NCI-H774 (cell line): ENCODE measurements at places on chromosomes 6 and 20.

DNA sequence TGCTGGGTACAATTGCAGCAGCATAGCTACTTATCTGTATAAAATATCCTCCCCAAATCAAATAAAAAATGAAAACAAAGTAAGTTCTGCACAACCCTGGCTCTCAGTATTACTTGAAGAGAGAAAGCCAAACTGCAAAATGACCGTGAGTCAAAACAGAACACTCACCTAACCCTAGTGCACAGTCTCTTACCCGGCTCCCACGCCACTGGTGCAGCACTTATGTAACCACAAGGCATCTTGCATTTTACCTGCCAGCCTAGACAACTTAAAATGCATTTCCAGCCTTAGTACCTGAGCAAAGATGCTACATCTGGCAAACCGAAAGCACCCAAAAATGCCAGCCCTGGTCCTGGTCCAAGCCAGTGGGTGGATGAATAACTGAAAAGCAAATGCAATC, 12.4 kb upstream of the SIRPB1 start:
- DNase-seq = no peak

DNA sequence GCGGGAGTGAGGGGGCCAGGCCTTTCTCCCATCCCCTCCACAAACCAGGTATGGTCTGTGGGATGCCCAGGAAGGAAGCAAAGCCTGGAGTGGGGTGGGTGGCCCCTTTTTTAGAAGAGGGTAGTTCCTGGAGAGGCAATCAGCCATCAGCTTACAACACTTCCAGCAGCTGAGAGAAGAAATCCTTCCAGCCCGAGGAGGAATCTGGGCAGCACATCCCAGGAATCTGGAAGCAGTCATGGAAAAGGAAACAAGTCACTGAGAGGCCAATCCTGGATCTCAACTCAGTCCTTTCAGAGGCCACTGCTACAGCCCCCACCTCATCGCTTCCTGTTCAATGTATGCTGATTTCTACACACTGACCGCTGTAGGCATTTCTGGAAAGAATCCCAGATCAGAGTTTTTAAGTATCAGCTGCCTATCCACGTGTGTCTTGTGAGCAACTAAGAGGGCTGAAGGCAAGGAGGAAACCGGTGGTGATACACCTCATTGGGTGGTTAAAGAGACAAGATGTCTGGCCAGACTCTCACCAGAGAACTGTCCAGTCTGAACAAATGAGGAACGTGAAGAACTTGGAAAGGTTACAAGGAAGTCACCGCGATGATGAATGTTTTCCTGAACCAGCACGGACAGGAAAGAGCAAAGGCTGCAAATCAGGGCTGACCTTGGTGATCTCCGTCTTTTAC, 92.9 kb upstream of the SHLD1 start:
- no peak for DNase-seq

- DNase-seq = no peak
Observed at GRCh38 chr6:5507131-5507681, 245.9 kb downstream of the FARS2 start.

DNA sequence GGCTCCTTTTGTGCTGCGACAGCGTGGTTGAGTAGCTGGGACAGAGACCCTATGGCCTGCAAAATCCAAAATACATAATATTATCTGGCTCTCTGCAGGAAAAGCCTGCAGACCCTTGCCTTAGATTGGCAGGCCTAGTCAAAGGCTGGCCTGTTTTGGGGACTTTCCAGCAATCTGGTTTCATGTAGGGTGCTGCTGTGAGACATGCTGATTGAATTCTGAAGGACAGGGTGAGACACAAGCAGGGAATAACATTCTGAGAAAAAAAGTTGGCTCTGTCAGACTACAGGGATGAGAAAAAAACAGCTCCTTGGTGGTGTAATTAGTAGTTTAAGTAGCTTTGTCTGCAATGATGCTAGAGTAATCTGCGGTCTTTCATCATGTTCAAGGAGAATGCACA, 402.7 kb upstream of the AGPAT4 start:
- no peak for DNase-seq

DNA sequence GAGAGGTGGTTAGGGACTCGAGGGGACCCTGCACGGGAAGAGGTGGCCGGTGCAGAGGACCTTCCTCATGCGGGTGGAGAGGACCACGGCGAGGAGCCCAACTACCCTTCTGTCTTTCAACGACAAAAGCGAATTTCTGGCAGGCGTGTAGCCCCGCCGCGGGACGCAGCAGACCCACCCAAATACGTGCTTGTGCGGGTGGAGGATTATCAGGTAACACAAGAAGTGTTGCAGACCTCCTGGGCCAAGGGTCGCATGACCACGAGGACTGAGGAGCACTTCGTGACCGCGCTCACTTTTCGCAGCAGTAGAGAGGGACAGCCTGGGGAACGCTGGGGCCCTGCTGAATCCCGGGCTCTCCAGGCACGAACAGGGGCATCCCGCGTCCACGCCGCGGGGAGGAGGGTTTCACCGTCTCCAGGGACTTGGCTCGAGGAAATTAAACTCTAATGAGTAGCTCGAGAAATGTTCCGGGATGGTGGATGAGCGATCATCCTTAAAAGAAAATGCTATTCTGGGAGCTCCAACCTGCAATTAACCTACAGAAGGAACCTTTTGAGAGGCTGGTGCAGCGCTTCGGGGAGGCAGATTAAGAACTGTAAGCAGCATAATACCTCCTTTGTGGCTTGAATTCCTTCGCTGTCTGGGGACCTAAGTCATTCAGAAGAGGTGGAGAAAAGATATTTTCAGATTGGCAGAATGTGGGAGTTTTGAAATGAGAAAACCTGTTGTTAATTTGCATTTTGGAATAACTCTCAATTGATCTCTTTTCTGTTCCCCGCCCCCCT, 804 bp downstream of the C6orf141 start:
- no peak for DNase-seq

- DNase-seq = peak; percentile 20
Observed at GRCh38 chr20:19995220-19995863, 21.8 kb upstream of the NAA20 start.

GRCh38 chr20:719816-720215, 44.2 kb upstream of the SCRT2 start:
- DNase-seq = no peak

- no peak for DNase-seq
Observed at GRCh38 chr6:45952546-45952945, 63.1 kb downstream of the CLIC5 start.

DNA sequence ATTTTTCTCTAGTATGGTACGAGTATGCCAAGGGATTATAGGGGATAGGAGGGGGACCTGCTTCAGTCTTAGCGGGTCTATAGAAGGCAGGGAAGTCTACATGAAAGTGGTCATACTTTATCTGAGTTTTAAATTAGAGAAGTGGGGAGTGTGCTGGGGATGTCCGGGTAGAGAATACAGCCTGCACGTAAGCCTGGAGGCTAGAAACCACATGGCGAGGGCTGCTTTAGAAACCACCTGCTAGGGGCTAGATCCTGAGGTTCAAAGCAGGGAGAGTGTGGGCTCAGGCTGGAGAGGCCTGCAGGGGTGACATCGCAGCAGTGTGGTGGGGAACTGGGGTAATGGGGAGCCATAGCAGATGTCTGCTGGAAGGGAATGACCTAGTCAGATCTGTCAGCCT, 85.2 kb downstream of the VEGFA start:
- DNase-seq = no peak

GRCh38 chr6:31156641-31157040, 961 bp downstream of the CCHCR1 start:
- DNase-seq = no peak

DNA sequence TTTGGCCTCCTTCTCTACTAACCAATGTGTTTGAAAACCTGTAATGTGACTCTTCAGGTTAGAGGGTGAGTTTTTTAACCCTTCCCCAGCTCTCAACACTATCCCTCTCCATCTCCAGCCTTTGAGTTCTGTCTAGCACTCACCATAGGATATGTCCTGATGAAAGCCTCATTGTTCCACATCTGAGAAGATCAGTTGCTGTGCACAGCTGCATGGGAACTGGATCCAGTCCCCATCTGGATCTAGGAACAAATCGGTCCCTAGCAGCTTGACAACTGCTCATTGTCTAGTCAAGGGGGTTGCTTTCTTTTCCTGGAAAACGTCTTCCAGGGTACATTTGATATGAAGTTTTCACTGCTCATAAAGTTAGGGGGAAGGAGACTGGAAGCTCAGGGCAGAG, 45.4 kb upstream of the AGPAT4 start:
- DNase-seq = no peak

DNA sequence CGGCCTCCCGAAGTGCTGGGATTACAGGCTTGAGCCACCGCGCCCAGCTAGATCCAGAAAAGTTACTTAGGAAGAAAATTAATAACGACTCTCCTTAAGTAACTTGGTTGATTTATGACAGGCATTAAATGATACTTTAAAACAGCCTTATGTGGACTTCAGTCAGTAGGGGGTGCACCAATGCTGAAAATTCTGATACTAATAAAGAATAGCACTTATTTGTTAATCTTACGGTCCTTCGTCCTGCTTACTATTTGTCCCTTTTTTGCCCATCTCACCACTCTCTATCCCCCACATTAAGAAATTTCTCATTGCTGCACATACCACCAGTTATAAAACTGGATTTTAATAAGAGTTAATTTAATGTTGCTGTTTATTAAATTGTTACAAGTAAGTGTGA, 12.7 kb upstream of the PRELID3B start:
- DNase-seq = no peak

DNA sequence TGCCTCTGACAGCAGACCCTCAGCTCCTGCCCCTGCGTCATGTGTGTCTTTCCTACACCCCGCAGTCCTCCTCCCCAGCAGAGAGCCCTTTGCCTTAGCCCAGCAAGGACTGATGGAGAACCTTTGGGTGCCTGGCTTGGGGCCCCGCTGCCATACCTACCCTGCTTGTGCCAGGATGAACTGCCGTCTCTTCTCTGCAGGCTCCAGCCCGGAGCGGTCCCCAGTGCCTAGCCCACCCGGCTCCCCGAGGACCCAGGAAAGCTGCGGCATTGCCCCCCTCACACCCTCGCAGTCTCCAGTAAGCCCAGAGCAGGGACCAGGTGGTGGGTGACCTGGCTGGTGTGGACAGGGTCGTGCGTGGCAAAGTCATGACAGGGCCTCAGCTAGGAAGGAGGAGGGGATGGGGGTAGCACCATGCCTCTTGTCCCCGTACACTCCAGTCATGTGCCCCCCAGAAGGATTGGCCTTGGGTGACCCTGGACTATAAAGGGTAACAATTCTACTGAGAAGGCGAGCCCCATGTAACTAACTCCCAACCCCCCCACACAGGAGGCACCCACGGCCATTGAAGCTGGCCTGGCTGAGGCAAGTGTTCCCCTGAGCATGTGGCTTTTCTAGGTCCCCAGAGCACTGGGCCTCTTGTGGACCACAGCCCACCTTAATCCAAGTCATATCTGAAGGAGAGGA, 8.3 kb downstream of the HSPA12B start:
- DNase-seq = no peak

DNA sequence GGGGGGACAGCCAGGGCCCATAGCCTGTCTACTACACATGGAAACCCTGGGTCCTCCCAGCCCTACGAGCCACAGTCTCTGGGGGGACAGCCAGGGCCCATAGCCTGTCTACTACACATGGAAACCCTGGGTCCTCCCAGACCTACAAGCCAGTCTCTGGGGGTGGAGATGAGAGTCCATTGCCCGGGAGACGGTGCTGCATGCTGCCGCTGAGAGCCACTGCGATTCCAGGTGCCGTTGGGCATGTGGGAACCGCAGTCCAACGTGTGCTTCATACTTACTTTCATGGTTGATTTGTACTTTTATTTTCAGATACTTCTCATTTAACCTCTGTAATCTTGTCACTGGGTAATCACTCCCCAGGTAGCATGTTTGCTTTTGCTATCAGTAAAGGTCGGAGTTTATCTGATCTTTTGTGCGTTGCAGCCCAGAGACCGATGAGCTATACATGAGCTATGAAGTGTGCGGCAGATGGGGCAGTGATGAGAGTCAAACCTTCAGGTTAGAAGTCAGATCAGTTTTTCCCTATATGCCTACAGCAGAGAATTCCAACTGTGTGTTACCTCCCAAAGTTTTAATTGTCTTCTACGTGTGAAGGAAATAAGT, 58.2 kb downstream of the SMOC2 start:
- DNase-seq = no peak

DNA sequence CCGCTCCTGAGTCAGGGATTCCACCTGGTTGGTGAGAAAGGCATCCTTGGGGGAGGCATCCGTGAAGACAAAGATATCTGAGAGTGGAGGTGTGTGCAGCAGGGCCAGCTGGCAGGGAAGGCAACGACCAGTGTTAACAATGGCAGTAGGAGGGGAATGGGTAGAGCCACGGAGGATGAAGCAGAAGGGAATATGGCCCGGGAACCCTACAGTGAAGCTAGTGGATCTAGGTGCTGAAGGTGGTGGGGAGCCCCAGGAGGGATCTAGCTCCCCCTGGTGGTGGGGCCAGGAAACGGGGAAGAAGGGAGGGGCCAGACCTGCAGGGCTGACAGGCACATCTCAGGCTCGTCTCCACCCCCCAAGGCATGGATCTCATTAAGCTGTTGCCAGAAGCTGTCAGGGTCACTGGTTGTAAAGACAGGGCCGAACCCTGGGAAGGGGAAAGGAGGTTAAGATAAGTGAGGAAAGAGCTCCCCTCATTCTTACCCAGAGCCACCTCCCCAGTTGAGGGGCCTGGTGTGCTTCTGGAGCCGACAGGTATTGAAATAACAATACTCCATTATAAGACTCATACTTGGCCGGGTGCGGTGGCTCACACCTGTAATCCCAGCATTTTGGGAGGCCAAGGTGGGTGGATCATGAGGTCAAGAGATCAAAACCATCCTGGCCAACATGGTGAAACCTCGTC, 7.3 kb downstream of the VWA7 start:
- peak; percentile 34 for DNase-seq

GRCh38 chr6:25519856-25520255, 132.2 kb upstream of the SCGN start:
- no peak for DNase-seq
